Bronchial smooth muscle cell (primary cell): ENCODE measurements at places on chromosomes 7 and 10. TPM values are rescaled to one million over a fixed set of nuclear protein-coding genes. Genes with fewer than 3 reads are reported as not detected.

The PPP1R3C gene
- 125 and 167 TPM in 2 replicates for total RNA-seq

The CFTR gene
- not detected in 2 replicates for total RNA-seq

The LIPK gene
- total RNA-seq: not detected in 2 replicates

The CLDN3 gene
- total RNA-seq: under 0.01 TPM in 1 of 2 replicates, not detected in the other

The LRGUK gene
- total RNA-seq: 0.09 and 0.16 TPM in 2 replicates

The VWA2 gene
- total RNA-seq: 0.86 and 0.95 TPM in 2 replicates

The ARMC3 gene
- not detected in 2 replicates for total RNA-seq
